ENCODE measurements at places on chromosomes 6 and 20.

- no peak for DNase-seq
Observed at GRCh38 chr6:4308364-4308763, 173.0 kb upstream of the ECI2 start.

- no peak for DNase-seq
Observed at GRCh38 chr6:94300424-94301144, 881.2 kb upstream of the EPHA7 start.

- no peak for DNase-seq
Observed at GRCh38 chr6:151451417-151451949, 443 bp downstream of the RMND1 start.

DNA sequence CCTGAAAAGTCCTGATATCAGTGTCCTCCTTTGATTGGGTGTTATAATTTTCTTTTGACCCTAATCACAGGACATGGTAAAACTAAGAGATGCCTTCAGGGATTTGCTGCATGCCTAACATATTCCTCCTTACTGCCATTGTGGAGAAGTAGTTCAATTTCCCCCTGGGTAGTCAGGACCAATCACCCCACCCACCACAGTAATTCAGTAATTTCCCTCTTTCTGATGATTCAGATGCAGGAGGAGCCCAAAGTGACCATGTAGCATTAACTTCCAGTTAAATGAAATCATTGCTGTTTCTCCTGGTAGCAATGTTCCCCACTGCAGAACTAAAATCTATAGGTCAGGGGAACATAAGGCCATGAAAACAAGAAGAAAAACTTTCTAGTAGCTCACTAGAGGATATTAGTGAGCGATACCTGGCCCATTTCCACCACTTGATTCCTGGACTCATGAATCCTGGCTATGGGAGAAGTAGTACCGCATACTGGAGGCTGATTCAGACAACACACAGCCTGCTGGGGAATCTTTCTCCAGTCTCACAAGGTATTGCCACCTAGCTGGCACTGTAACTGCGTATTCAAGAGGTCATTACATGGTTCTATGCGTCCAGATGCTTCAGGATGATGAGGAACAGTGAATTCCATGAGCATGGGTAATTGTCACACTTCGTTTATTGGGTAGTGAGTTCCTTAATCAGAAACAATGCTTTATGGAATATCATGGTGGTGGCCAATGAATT is 561.2 kb downstream of the HAO1 start:
- no peak for DNase-seq

- no peak for DNase-seq
Observed at GRCh38 chr6:65979120-65979519, 272.1 kb upstream of the EYS start.

- DNase-seq = no peak
Observed at GRCh38 chr20:13799974-13800373, 15.1 kb downstream of the NDUFAF5 start.

DNA sequence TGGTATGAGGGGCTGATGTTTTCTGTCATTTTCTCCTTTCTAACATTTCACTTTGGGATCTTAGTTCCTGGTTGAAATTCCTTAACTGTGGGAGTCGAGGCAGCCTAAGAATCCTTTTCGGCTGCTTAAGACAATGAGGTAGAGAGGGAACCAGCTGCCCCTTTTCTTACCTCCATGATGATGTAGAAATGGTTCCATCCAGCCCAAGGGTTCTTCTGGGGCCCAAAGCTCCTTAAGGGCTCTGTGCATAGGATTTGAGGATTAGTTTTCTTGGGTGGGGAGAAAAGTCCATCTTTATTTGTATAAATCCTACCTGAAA is 33.5 kb downstream of the SYNJ2 start:
- DNase-seq = no peak

DNA sequence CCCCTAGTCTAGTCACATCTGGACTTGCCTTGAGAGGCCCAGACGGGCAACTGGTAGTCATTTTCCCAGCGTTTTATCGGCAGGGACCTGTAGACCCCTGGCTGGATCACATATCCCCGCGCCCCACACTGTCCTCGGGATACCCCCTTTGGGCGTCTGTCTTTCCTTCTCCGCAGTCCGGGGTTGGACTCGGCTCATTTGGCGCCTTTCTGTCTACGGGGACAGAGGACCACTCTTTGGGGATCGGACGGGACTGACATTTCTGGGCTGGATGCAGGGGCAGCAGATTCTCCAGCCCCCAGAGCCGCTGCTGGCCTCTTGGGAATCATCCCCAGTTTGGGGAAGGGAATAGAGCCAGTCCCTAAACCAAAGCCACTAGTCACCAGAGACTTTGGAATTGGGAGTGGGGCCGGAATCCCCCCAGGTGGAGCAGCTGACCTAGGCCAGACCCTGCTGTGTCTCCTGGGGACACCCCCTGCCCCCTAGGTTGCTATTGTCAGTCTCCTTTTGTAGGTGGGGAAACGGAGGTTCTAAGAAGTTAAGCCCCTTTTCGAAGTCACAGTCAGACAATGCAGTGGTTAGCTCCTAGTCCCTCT is 734 bp downstream of the FAM110A start:
- no peak for DNase-seq

DNA sequence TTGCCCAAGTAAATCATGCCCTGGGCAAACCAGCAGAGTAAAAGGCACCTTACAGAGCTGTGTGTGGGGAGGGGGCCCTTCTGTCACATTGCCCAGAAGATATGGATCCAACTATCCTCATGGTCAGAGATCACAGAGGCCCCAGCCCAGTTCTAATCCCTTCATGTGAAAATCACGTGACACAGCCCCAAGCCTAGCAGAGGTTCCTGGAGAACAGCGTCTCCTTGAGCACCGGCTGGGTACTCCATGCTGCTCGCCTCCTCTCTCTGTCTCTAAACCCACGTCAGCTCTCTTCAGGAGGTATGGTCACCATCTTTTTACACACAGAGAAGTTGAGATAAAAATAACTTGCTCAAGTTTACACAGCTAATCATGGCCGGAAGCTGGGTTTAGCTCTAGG is 230.2 kb downstream of the ANKRD60 start:
- DNase-seq = no peak

- no peak for DNase-seq
Observed at GRCh38 chr6:129685662-129686031, 24.3 kb downstream of the ARHGAP18 start.

DNA sequence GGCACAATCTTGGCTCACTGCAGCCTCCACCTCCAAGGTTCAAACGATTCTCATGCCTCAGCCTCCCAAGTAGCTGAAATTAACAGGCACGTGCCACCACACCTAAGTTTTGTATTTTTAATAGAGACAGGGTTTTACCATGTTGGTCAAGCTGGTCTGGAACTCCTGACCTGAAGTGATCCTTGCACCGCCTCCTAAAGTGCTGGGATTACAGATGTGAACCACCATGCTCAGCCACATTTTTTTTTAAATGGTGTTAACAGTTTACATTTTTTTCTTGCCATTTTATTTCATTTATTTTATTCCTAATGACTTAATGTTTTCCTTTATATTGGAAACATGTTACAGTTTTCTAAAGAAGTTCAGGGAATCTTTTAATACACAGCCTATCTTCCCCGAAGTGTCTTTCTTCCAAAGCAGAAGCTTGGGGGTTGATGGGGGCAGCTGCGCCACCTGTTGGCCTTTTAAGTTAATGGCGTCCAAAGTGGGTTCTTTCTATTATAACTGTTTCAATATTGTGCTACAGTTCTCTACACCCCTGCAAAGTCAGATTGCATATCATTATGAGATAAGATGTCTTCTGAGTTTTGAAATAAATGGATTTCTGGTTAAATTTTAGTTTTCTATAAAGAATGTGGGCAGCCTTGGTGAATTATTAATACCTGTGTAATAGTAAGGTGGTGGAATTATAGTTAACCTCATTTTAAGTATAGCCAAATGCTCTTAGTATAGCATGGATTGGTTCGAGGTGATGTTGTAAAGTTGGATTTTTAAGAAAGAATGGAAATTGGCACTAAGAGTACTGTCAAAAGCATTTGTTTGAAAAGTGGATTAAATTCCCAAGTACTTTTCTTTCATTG is 42.0 kb upstream of the PLCG1 start:
- DNase-seq = no peak

DNA sequence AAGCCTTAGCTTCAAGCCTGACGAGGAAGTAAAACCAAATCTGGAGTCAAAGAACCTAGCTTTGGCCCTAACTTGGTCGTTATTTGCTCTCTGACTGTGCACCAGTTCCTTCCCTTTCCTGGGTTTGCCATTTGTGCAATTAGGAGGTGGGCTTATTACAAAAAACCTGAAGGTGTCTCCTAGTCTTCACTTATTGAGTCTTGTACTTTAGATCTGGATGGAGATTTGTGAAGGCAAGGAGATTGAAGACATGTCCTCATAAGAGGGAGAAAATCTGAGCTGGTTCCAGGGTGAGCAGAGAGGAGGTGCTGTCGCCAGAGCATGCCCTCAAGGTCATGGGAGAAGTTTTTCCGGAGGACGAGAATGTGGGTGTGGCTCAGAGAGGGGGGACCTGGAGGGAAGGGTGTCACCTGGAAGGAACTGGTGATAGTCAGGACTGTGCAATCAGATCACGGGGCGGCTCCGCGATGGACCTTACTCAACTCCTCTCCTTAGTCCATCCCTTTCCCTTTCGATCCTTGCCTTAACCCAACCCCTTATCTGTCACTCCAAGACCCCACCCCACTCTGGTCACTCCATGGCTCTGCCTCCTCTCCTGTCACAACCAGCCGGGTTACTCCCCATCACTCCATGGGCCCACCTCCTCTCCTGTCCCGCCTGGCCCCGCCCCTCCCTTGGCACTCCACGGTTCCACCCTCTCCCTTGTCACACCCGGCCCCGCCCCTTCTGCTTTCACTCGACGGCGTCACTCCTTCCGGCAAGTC is 588 bp upstream of the ACSS2 start:
- peak; percentile 99 for DNase-seq

- no peak for DNase-seq
Observed at GRCh38 chr6:134738211-134738885, 211.6 kb downstream of the ALDH8A1 start.

- DNase-seq = no peak
Observed at GRCh38 chr6:54267798-54268197, 40.4 kb upstream of the TINAG start.

- no peak for DNase-seq
Observed at GRCh38 chr6:89536231-89536630, 102.3 kb downstream of the LYRM2 start.

DNA sequence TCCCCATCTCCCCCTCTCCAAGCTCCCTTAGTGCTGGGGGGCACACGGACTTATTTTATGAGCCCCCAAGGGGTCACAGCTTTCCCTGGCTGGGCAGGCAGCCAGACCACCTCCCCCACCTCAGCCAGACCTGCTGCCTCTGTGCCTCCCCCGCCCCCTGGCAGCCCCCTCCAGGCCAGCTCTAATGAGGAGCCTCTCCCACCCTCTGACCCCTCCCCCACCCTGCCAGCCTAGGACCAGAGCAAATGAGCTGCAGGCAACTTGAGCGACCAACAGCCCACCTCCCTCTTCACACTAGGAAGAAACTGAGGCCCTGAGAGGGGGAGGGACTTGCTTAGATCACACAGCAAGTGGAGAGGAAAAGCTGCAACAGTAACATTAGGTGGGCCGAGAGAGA is 1.9 kb downstream of the GDF5 start:
- DNase-seq = no peak

DNA sequence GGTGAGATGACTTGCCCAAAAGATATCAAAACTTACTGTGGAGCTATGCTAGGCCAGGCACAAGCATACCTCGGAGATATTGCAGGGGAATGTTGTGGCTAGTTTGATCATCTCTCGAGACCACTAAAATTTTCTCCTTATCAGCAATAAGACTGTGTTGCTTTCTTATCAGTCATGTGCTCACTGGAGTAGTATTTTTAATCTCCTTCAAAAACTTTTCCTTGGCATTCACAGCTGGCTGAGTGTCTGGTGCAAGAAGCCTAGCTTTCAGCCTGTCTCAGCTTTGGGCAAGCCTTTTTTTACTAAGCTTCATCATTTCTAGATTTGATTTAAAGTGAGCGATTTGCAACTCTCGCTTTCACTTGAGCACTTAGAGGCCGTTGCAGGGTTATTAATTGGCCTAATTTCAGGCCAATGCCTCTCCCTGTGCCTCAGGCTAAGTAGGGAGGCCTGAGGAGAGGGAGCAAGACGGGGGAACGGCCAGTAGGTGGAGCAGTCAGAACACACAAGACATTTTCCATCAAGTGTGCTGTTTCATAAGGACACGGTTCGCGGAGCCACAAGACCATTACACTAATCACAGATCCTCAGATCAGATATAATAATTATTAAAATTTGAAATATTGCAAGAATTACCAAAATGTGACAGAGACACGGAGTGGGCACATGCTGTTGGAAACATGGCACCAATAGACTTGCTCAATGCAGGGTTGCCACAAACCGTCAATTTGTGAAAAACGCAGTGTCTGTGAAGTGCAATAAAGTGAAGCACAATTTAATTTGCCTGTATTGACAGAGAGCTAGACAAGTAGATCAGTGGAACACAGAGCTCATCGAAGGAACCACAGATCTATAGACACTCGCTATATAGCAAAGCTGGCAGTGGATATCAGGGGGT is 106.8 kb upstream of the SIRPG start:
- peak; percentile 25 for DNase-seq

DNA sequence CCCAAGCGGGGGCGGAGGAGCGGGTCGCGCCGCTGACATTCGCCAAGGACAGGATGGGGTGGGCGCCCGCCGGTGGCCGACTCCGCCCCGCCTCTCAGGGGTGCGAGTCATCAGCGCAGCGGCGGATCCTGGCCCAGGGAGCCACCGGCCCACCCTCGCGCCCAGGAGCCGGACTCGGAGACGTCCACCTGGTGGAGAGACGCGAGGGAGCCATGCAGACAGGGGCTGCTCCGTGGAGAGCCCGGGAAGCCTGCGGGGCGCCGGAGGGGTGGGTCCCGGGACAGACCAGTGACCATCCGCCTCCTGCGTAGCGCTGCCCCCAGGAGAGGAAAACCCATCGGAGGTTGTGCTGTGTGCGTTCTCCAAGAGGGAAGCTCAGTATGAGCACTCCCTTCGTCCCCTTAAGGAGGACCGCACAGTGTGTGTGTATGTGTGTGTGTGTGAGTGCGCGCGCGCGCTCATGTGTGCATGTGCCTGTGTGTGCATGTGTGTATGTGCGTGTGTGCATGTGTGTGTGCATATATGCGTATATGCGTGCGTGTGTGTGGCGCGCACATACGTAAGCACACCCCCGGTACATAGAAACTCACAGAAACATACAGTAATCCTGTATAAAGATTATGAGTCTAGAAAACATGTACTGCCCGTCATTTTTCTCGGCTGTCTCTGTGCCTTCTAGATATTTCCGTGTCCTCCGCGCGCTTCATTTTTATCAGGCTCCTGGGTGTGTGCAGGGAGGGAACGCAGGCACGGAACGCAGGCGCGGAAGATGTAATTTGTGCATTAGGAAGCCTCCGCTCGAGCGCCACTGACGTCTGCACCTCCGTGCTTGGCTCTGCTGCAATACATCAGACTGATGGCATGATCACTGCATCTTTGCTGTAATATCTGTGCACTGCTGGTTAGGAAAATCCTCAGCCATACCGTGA is 158.9 kb downstream of the TBXT start:
- DNase-seq = no peak

Measured in thoracic aorta (tissue), 2 donors.